ENCODE measurements at places on chromosomes 11 and 22. TPM values are rescaled to one million over a fixed set of nuclear protein-coding genes. Genes with fewer than 3 reads are reported as not detected.

Gene SUSD2
- total RNA-seq, result 0.16 TPM

Gene IL10RA
- not detected for total RNA-seq

Gene SEPTIN3
- total RNA-seq, result 0.38 TPM

Gene RFPL3
- not detected for total RNA-seq

Gene OR10A2
- total RNA-seq, result not detected

Gene VPREB1
- not detected for total RNA-seq

Gene BTG4
- not detected for total RNA-seq

Gene POLR2L
- total RNA-seq, result 256 TPM

Gene HDHD5
- 45.6 TPM for total RNA-seq
